ENCODE measurements at places on chromosomes 4 and X.

DNA sequence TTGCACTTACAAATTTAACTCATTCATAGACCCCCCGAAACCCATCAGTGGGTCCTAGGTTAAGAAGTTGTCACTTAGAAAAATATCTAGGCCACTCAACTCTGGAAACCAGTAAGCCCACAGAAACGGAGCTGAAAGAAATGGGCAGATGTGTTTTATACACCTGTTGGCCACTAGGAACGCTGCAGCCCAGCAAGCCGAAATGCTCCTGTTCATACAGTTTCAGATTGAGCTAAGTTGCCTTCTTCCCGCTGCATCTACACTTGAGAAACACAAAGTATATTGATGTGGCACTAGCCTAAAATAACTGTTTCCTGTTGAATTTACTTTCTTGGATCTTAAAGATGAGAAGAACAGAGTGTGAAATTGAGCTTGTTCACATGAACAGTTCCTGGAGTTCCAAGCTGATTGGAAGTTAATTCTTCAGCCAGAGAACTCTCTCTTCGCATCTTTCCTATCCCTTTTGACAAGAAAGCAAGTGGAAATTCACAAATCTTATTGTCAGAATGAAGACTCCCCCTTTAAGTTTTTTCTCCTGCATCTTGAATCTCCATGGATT lies 174.1 kb downstream of the RBMX2 start:
- DNase-seq = no peak

- DNase-seq = no peak
Observed at GRCh38 chr4:88720451-88721428, 23.1 kb upstream of the NAP1L5 start.

DNA sequence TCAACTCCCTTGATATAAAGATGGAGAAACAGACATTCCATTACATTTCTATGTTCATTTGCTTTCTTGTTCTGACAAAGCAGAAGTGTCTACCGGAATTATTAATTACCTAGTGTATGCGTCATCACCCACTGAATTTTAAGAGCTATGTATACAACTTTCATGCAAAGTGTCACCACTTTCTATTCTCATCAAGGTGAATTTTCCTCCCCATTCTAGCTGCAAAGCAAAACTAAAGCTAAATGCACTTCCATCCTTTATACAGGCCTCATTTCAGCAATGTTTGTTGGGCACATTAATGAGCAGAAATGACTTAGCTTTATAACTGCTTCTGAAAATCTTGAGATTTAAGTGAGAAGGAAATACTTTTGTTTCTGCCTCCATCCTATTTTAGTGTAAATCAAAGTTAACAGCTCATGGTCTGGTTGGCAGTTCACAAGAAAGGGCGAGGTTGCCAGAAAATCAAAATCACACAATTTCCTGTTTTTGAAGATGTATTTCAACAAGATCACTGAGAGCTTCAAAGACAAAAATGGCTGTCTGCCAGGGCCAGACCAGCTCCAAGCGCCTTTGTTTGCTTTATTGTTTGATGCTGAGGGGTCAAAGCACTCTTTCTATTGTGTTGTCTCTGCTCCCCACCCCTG lies 7.2 kb upstream of the FAM9C start:
- no peak for DNase-seq

DNA sequence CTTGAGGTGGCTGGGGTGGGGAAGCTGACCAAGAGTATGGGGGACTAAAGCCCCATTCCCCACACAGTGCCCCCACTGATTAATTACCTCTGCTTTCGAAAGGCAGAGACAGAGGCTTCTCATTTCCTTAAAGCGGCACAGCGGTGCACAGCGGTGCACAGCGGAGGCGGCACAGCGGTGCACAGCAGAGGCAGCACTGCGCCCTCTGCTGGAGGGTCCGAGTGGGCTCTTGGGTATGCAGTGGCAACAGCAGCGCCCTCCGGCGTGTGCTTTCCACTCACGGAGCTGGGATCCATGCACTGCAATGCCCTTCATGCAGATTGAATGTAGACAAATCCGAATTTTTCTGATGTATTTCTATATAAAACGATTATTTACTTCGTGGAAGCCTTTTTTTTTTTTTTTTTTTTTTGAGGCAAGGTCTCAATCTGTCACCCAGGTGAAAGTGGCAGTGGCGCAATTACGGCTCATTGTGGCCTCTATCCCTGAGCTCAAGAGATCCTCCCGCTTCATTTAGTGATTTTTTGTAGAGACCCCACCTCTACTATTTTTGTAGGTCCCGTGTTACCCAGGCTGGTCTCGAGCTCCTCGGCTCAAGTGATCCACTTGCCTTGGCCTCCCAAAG lies 19.7 kb upstream of the PRPS2 start:
- DNase-seq = no peak

- DNase-seq = no peak
Observed at GRCh38 chr4:38559374-38559773, 104.6 kb upstream of the KLF3 start.

GRCh38 chr4:41185614-41186592 lies 28.4 kb downstream of the APBB2 start:
- DNase-seq = no peak
